ENCODE measurements at places on chromosomes 1 and 21. TPM values are rescaled to one million over a fixed set of nuclear protein-coding genes. Genes with fewer than 3 reads are reported as not detected.

Gene VSIG8
- 0.05 TPM for polyA plus RNA-seq

DNA sequence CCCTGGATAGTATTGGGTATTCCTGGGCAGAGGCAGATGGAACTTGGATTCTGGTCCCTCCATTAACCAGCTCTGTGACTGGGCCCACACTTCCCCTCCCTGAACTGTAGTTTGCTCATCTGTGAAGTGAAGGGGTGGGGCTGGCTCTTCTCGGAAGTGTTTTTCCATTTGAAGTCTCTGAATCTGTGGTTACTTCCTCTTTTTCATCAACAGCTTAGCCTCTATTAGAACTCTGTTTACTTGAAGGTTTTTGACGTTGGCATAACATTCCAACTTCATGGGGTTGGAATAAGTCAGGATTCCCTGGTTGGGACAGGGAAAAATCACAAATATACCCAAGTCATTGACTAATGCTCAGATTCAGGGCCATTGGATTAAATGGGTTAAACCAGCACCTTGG is 3.6 kb downstream of the KIAA0040 start:
- no peak for DNase-seq

DNA sequence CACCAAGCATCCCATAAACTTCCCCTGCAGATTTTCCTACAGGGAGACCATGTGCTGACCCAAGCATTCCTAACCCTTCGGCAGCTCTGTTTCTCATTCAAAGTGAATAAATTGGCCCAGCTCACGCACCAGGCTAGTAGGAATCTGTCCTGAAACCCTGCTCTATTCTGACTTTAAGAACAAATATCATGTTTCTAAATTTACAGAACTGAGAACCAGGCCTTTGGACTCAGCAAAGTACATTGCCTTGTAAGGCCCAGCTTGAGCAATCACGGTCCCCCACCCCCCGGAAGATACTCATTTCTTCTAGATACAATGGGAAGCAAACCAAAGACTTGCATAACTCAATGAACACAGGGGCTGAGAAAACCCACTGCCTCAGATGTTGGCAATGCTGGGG is 160.1 kb upstream of the NFIA start:
- no peak for DNase-seq

DNA sequence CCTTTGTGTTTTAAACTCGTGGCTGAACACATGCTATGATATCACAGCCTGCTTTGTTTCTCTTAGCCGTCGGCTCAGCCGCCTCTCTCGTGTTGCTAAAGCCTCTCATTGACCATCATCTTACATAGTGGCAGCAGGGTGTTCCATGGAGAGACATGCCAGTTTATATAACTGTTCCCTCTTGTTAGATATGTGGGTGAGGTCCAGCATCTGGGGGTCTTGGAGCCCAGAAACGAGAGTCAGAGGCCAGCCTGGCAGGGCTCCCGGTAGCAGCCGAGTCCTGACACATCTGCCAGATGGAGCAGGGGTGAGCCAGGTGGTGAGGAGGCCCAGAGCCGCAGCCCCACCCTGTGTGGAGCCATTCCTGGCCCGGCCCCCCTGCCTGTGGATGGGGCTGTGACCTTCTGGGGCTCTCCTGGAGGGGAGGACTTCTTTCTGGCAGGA is 11.9 kb downstream of the PODN start:
- DNase-seq, result no peak
